ENCODE measurements at places on chromosomes 6 and 20.

GRCh38 chr6:21441386-21441785 lies 152.2 kb upstream of the SOX4 start:
- no peak for DNase-seq

GRCh38 chr20:34127792-34128191 lies 15.7 kb upstream of the EIF2S2 start:
- no peak for DNase-seq

DNA sequence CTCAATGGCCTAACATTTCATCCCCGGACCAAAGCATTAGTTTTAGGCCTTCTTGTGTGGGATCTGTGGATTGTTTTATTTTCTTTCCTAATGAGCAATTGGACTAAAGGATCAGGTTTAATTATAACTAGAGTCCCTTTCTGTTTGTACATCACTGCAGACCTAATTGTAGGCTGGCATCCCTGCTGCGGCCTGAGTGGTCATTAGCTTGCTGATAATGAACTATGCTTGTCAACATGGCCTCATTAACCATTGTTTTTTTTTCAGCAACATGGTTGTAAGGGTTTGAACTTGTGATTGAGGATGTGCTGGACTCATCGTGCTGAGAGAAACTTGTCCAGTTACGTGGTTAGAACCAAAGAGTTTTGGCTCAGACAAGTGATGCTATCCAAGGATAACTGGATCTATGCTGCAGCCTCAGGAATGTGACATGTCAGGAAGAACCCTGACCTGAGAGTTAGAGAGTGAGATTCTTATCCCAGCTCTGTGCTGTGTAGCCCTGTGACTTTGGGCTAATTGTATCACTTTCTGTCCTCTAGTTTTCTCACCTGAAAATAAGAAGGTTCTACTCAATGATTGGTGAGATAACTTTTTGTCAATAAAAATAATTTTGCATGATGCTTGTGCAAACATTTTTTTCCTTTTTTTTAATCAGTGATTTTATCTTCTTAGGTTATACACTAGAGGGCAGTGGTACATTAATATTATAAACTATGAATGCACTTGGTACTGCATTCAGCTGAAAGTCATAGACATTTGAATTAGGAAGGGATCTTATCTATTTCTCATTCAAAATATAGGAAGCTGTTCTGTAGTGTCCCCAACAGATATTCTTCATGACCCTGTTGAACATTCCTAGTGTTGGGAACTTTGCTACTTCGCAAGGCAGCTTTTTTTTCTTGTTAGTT lies 140.9 kb downstream of the RNF144B start:
- DNase-seq, result no peak

DNA sequence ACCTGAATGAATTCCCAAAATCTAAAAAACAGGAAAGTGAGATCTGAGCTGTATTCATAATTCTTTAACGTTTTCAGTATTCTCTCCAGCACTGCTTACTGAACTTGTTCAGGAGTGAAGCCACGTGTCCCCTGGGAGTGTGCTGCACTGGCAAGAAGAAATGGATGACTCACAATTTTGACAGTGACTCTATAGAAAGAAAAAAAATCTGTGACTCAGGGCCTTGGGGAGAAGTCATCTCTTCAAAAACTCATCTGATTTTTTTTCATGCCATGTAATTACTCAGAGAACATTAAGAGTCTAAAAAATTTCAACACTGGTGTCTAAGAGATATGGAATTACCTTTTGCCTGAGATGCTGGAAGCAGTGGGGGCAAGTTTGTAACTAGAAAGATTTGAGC lies 39.7 kb downstream of the ANKEF1 start:
- peak; percentile 74 for DNase-seq

DNA sequence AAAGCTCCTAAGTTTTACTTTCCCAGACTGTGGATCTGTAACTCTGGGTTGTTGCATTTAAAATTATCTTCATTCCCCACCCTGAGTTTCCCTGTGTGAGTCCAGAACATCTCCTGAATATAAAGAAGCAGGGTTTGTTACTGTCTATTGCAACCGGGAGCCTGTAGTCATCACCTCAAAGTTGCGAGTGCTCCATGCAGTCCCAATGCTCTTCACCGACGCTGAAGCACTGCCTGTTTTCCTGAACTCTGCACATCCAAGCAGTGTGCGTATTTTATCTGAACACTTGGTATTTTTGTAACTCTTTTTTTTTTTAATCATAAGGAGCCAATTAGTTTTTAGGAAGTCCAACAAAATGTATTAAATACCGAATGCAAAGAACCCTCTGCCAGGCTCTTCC lies 907 bp upstream of the HLA-B start:
- no peak for DNase-seq

DNA sequence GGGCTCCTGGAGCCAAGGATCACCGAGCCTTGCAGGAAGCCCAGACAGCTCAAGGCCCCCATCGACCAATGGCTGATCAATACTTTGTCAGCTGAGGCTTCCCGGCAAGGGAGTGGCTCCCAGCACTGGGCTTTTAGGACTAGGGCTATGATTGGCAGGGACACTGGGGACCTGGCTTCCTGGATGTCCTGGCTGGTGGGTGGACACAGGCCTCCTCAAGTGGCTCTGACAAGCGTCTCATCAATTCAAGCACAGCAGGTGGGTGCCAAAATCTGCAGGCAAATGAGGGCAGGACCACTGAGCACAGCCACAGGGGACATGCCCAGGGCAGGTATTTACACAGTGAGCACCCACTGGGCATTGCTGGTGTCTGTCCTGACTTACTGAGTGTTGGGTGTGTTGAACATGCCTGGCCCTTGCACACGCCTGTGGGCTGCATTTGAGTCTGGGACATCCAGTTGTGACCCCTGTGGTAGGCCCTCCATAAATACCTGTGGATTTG lies 420.1 kb upstream of the SULF2 start:
- no peak for DNase-seq

DNA sequence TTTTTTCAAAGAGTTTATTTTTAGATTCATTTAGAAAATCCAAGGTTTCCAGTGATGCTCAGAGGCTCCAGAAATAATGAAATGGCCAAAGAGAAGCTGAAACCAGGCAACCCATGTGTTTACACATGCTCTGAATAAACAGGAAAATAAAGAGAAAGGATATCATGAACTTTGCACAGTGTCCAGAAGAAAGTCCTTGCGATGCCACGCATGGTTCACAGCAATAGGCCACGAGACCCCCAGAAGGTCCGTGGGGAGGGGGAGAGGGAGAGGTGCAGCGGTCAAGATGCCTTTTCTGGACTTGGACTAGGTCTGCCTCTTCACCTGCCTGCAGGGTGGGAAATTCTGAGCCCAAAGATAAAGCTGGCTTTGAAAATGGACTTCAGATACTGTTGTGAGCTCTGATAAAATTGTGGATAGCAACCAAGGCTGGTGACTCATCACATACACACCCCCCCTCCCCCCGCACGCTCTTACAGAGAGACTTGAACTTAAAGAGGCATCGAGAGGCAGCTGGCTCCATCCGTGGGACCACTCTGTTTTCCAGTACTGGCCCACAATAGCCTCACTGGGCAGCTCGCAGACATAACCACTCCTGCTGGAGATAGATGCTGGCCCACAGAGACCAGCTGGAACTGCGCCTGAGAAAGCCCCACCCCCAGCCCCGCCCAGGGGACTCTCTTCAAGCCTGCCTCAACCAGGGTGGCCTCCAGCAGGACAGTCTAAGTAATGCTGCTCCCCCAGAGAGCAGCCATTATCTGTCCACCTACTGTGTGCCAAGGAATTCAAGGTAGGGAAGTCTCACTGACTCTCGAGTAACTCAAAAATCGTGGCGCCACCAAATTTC lies 21.2 kb upstream of the NFATC2 start:
- no peak for DNase-seq

GRCh38 chr20:3658716-3659491 lies 4.3 kb downstream of the GFRA4 start:
- DNase-seq, result no peak

Measured in caudate nucleus (tissue), 63 donors.